Kidney (tissue), 22 donors: ENCODE measurements at places on chromosomes 16 and 17. TPM values are rescaled to one million over a fixed set of nuclear protein-coding genes. Genes with fewer than 3 reads are reported as not detected.

The GPRC5C gene
- total RNA-seq = 358 TPM

DNA sequence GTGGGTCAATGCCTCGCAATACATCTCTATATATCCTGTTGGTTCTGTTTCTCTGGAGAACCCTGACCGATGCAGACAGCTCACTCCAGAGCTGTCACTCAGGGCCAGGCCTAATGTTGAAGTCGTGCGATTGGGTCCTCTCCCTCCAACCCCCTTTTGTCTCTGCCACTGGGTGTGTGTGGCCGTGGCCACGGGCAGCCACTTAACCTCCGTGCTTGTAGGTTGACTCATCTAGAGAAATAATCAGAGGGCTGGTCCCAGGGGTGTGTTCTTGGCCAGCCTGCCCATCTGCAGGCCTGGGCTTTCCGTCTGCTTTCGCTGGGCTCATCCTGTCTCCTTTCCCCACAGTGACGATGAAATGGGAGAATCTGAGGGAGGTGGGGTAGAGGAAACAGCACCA is 7.4 kb downstream of the ADAD2 start:
- DNase-seq = no peak

- no peak for DNase-seq
Measured at GRCh38 chr17:6914711-6915110, 81.1 kb upstream of the ALOX12 start.

DNA sequence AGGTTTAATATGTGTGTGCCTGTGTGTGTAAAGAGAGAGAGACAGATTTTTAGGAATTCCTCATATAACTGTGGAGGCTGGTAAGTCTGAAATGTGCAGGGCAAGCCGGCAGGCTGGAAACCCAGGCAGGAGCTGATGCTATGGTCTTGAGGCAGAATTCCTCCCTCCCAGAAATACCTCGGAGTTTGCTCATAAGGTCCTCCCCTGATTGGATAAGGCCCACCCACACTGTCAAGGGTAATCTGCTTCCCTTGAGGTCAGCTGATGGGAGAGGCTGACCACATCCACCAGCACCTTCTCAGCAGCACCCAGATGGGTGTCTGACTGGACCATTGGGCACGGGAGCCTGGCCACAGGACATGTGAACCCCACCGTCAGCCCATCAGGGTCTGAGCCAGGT is 42.4 kb downstream of the C16orf95 start:
- DNase-seq = no peak

GRCh38 chr16:67429799-67430503 is 970 bp upstream of the HSD11B2 start:
- no peak for DNase-seq

- no peak for DNase-seq
Measured at GRCh38 chr16:88320947-88321634, 61.7 kb upstream of the ZNF469 start.

- DNase-seq = no peak
Measured at GRCh38 chr16:18966791-18967190, 16.9 kb upstream of the TMC7 start.

- DNase-seq = peak; percentile 99
Measured at GRCh38 chr17:75779250-75779986, 5.2 kb upstream of the UNK start.

DNA sequence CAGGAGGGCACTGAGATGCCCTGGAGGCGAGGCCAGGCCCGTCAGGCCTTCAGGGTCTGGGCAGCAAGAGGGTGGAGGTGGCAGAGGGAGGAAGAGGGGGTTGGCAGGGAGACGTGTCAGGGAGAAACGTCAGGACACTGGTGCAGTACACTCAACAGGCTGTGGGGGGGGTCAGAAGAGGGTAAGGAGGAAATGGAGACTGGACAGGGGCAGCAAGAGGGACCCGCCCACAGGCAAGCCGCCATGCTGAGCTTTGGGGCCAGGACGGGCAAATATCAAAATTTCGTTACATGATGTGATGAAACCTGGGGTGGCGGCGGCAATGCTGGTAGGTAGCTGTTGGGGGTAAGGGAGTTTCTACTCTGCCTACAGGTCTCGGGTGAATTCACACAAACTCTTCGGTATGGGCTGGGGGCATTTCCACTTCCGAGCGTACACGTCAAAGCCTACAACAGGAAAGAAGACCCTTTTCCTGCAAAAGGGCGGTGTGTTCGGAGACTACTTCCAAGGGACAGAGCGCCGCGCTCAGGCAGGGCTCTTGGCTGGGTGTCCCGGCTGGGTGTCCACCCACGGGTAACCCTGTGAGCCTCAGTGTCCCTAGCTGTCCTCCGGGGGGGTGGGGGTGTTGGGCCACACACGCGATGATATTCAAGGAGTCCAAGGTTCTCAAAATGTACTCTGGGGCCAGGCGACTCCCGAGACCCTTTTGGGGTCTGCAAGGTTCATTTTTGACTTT is 43.3 kb upstream of the ATP2A3 start:
- no peak for DNase-seq

GRCh38 chr17:15287538-15288267 is 22.6 kb upstream of the PMP22 start:
- no peak for DNase-seq
